Endothelial cell (in vitro differentiated cells): ENCODE measurements at places on chromosomes 3 and 15.

DNA sequence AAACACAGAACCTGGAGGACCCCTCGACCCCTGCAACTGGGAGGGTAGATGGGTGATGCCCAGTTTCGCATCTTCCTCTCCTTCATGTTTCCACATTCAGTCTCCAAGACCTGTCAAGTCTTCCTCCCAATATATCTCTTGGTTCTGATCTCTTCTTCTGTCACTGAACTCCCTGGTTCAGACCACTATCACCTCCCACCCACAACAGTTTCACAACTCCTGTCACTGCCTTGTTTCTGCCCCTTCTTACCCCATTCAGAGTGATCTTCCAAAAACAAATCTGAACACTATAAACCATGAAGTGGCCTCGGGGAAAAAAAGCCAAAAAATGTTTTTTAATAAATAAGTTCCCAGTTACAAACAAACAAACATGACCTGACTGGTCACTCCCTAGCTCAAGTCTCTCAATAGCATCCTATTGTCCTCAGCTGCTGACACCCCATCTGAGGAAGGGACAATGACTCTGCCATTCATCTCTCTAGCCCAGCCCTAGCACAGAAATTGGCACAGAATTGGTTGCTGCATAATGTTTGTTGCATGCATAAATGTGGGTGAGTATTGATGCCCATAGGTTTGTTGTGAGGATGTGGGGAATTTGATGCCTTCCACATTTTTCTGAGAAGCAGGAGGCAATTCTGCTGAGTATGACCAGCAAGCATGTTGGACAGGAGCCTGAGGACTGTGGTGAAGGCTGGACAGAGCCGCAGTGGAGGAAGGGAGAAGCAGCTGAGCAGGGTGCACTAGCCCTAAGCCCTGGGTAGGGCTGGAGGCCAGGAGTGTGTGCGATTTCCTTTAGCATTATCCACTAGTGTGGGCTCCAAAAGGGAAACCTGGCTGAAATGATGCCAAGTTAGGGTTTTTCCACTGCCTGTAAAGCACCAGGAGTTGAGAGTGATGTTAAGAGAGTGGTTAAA lies 12.2 kb upstream of the XYLB start:
- DNase-seq: no peak

- DNase-seq: no peak
Measured at GRCh38 chr15:84731774-84732173, 15.8 kb upstream of the SEC11A start.

DNA sequence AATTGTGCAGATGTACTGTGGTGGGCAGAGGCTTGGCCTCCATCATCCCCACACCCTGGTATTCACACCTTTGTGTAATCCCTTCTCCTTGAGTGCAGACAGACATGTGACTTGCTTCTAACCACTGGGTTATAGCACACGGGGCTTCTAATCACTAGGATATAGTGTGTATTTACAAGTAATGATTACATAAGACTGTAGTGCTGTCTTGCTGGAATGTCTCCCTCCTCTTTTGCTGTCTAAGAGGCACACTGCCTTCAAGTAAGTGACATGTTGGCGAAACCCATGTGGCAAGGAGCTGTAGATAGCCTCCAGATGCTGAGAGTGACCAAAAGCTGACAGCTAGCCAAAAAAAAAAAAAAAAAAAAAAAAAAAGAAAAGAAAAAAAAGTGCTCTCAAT lies 542.7 kb upstream of the MDFIC2 start:
- DNase-seq: no peak

DNA sequence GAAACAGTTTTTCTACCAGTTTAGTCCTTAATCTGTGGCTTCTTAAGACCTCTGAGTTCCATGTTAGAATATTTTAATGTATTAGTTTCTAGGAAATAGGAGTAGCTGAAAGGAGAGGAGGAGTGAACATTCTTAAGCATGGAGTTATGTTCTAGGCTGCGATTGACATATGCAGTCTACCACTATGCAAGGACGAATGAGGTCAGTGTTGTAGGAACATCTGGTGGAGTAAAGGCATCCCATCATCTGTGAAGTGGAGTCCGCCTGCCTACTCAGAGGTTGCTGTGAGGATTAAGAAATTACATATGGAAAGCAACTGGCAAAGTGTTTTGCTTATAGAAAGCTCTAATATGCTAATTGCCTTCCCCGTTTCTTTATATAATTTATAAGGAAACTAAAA lies 45.1 kb downstream of the SNAPC5 start:
- no peak for DNase-seq

DNA sequence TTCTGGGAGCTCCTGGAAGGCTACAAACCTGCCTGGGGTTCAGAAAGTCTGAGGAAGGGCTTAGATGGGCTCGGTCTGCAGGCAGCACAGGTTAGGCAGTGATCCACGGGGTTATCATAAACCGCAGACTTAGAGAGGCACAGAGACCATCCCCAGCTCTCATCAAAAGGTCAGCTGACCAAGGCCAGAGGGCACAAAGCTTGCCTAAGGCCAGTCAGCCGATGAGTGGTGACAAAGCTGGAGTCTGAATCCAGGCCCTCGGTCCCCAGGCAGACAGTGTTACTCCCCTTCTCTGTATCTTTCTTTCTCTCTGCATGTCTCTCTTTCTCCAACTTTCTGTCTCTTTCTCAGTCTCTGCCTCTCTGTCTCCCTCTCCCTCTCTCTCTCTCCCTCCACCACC lies 56.5 kb downstream of the ADCY5 start:
- DNase-seq: no peak

GRCh38 chr3:151327571-151328198 lies 1.7 kb downstream of the P2RY13 start:
- DNase-seq: no peak

GRCh38 chr3:152356870-152357276 lies 88.1 kb downstream of the MBNL1 start:
- no peak for DNase-seq

DNA sequence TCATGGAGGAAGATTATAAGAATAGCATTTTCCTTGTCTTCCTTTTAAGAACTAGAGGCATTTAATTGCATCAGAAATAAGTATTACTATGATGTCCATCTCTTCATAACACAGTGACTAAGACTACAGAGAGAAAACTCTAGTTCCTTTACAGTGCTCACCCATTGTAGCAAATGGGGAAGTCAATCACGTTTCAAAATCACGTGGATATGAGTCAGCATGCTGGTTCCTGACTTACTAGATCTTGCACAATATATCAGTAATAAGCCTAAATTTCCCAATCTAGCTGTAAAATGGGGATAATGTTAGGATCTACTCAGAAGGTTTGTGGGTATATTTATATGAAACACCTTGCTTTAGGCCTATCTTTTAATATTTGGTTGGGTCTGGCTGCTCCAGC lies 254.8 kb upstream of the EOMES start:
- DNase-seq: no peak

DNA sequence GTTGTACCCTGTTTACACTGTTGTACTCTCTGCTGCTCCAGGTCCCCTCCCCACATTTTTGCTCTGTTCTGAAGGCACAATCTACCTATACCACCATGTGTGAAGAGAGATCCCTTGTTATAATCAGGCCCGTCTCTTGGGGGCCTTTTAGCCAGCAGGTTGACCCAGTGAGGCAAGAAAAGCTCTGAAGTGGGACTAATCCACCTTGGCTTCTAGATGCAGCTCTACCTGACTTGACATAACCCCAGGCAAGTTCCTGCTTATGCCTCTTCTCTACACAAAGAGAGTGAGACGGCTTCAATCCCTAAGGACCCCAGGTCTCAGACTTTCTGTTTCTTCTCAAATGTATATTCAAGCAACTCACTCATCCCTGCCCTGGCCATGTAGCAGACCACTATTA lies 56.9 kb upstream of the MANF start:
- DNase-seq: no peak

- no peak for DNase-seq
Measured at GRCh38 chr15:52351206-52351908, 55.8 kb upstream of the MYO5C start.

GRCh38 chr3:37590328-37591079 lies 271.2 kb upstream of the CTDSPL start:
- no peak for DNase-seq

GRCh38 chr15:91208371-91208770 lies 108.3 kb downstream of the SV2B start:
- DNase-seq: no peak

DNA sequence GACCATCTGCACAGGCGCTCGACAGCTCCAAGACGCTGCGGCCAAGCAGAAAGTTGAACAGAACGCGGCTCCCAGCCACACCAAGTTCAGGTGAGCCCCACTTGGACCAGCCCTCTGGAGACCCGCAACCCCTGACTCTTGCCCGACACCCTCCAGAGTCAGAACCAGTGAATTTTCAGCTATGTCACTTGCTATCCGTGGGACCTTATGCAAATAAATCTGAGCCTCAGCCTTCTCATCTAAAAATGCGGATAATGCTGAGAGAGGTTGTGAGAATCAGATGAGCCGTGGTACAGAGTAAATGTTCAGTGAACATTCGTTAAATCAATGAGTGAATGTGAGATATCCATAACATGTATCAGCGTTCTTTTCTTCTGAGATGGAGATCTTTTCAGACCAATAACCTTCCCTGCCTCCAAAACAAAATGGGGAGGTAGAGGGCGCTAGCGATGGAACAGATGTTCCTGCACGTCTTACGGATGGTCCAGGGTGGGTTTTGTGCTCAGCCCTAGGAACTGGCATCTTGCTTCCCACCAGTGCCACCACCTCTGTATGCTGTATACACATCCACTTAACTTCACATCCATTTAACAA lies 524 bp downstream of the MRPS11 start:
- peak; percentile 31 for DNase-seq

DNA sequence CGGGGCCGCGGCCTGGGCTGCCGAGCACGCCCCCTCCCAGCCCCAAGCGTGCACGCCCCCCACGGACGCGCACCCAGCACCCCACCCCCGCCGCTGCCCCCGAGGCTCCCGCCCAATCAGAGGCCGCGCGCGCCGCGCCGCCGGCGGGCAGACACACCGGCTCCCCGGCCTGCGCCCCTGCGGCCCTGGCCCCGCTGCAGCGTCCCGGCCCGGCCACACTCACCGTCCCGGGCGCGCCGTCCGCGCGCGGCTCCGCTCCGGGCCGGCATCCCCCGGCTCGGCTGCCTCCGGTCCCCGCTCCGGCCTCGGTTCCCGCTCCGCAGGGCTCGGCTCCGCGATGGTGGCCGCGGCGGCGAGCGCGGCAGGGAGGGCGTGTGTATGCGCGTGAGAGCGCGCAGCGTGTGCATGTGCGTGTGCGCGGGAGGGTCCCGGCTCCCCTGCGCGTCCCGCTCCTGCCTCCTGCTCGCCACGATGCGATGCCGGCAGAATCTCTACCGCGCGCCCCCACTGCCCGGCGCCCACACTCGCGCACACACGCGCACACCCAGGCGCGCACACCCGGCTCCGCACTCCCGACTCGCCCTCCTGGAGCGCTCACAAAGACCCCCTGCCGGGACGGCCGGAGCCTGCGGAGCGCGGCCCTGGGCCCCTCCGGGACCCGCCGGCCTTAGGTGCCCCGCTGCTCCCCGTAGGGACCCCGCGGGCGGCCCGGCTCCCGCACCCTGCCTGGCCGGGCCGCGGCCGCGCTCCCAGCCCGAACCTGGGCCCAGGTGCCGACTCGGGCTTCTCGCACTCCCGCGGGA lies 186.5 kb upstream of the LINGO1 start:
- peak; percentile 30 for DNase-seq

GRCh38 chr3:66242788-66243464 lies 22.1 kb downstream of the SLC25A26 start:
- no peak for DNase-seq

DNA sequence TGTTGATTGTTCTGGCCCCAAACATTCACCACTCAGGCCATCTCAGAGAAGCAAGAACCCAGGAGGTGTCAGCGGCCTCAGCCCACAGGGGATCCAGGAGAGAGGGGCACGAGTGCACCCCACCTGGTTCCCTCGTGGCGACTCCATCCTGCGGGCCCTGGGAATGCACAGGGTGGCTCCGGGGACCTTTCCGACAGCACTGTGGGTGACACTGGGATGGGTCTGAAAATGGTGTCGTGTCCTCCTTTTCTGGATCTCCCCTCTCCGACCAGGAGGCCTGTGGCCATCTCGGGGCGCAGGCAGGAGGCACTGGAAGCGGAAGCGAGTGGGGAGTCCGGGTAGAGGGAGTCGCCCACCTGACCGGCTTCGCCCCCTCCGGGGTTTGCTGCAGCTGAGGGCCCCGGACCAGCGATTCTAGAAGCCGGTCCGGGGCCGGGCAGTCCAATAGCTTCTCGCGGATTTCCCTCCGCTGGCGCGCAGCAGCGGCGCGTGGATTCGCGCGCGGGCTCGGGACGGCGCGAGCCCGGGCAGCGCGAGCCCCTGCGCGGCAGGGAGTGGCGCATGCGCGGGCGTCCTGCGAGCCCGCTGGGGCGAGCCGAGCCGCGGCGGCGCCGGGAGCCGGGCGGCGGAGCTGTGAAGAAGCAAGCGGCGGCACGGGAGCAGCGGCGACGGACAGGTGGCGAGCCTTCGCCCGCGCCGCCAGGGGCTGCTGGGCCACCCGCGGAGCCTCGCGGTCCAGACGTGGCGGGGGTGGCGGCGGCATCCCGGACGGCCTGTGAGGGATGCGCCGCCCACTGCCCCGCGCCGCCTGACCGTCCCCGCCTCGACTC lies at the start of gene DOCK3:
Gene DOCK3, plus strand, starts transcription at position 579 of the 830 bp plus-strand sequence. CDS start 337 bp downstream, outside the sequence.
- DNase-seq: peak; percentile 61

DNA sequence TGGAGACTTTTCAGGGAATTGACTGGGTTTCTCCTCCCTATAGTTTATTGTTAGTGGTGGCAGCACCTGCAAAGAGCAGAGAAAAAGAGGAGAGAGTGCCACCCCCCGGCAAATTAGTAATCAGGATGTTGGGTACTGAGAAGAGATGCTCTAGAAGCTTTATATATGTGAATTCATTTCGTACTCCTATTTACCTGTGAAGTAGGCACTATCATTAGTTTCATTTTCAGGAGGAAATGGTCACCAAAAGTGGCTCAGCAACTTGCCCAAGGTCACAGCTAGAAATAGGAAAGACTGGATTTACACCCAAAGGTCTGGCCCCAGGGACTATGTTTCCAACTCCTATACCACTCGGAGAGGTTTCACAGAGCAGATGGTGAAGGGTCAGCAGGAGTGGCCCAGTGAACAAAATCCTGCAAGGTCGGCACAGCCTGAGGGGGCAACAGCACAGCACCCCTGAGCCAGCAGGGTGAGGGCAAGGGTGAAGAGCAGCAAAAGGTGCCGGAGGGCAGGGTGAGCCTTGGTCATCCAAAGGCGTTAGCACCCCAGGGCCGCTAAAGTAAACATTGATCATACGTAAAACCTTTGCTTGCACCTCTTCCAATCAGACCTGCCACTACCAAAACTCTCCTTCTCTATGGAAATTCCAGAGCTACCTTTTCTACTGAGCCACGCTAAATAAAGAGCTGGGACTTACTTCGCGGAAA lies 23.6 kb downstream of the VGLL4 start:
- no peak for DNase-seq

DNA sequence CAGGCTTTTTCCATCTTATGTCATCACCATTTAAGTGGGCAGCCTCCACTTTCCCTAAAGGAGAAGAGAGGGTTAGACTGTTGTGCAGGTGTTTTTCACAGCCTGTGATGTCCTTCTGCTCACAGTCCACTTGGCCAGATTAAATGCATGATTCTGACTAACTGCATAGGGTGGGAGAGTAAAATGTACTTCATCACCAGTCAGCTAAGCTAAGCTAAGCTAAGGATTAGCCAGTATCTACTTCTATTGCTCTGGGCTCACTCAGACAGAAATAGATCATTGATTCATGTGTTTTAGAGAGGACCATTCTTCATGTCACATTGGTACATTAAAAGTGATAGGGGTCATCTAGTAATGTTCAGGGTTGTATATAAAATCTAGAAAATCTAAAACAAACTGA lies 1013.1 kb downstream of the NTRK3 start:
- DNase-seq: no peak

- no peak for DNase-seq
Measured at GRCh38 chr15:47390208-47390765, 327.0 kb upstream of the SEMA6D start.
